ENCODE measurements at places on chromosomes 5 and 9.

DNA sequence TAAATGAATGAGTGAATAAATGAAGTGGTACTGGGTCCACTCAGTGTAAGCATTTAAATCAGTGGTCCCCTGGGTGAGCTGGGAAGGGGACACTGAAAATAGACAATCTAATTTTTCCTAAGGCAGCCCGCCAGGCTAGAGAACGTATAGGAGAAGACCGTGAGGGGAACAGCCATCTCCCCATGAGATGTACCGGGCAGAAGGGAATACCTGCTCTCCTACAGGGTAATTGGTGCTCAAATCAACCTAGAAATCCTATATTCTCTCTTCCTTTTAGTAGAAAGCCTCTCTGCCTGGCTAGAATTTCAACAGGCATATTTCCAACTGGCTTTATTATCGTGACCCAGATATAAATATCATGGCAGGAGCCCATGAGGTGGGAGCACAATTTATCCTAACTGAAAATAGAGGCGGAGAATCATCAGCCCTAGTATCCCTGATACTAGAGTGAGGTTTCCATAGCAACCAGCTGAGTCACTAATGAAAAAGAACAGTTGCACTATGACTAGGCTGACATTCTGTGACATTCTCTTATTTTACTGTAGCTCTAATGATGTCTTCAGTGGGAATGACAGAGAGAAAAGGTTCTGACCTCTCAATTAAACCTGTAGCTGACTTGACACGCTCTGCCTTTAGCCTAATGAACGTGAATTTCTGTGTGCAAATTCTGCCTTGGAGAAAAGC, 96.5 kb upstream of the CAST start:
- DNase-seq = peak; percentile 8

- DNase-seq = no peak
These were observed 89.7 kb upstream of the CDKN2B start for GRCh38 chr9:22098643-22099332.

DNA sequence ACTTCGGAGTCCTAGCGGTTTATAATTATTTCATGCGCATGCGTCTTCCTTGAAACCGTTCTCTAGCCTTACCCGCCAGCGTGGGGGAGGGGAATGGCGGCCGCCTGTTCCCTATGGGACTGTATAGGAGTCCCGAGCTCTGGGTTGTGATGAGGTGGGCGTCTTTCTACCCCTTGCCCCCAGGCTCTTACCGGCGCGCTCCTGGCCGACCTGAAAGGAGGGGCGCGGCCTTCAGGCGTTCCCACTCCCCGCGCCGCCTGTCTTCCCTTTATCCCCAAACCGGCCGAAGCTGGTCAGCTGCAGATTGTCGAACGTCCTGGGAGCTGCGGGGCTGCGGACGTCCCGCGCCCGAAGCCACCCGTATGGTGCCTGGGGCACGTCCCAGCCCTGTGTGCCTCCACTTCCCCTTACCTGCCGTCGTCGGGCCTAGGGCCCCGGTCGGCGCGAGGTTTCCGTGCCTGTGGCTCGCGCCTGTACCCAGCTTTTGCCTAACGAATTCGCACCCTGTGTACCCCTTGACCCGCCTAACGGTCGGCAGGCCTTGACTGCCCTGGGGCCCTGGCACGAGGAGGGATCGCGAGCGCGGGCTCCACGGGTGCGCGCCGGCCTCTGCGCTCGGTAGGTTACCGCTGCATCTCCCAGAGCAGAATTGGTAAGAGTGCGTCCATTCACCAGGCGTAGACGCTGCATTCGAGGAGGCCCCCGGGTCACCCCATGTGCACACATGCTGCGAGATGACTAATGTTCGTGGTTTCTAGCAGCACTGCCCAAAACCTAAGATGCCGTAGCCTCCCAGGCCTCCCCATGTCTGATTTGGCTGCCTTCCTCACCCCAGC, 653 bp upstream of the HNRNPH1 start:
- peak; percentile 43 for DNase-seq

DNA sequence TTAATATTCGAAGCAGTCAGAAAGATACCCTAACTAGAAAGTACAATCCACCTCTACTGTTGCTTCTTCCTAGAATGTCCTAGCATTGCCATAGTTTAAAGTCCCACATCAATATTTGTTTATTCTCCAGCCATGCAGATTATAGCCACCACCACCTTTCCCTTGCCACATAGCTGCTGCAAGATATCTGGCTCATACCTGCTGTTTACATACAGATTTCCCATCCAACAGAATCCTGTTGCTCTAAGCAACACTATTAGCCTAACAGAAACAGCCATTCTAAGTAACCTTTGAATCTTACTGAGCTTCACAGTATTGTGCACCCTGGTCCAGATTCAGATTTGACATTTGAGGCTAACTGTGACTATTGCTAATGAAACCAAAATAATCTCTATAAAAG, 45.6 kb downstream of the GNAQ start:
- DNase-seq = no peak

DNA sequence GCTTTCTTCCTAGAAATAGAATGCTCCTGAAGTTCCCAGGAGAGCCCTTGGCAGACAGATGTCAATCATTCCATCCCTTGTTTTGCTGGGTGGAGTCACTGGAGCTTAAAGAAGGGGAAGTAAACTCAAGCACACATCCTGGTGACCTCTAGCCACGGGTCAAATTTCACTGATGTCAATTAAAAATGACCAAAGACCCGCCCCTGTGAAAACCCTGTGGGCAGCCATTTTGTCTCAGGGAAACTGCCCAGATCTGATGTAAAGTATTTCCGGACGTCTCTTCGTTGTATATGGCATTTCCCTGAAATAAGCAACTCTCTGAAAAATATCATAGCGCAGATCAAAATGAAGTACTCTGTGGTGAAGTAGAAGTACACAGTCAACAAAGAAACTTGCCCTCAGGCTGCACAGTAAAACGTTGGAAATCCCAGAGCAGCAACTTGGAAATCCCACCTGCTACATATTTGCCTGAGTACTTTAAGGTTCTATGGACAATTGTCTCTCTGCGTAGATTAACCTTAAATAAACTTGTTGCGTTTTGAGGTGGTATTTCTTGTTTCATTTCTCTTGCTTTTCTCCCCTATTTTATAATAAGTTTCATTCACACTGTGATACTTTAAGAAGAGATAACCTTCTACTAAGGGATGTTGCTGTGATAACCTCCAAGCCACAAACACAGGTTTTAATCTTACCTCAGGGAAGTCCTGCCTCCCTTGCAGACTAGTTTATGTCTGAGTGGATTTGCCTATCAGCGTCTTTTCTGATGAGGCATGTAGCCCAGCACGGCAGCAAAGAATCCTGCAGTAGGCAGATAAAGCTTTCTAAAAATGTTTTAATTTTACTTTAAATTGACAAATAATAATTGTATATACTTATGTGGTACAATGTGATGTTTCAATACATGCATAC, 60.9 kb upstream of the PIP5K1B start:
- DNase-seq = no peak

DNA sequence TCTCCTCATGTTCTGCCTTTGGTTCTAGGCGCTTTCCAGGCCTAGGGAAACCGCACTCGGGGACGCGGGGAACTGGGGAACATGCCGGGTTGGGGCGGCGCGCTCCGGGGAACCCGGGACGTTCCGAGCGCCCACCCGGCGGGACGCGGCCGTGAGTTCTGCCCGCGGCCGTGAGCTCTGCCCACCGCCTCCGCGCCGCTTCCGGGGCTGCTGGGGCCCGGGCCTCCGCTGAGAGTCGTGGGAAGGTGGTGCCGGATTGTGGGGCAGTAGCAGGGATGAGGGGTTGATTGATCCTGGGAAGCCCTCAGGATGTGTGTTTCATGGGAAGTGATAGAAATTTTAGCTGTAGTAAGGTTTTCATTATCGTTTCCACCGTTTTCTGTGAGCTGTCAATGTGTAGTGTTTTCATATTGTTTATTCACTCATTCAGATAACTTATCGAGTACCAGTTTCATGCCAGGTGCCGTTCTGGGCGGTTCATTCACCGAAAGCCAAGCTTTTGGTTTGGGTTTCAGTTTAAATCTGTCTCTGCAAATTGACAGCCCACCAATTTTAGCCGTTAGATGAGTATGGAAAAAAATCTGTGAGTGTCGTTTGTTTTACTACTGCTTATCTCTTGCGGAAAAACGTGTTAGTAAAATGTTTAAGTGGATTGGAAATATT, 657 bp downstream of the MTRR start:
- peak; percentile 41 for DNase-seq

DNA sequence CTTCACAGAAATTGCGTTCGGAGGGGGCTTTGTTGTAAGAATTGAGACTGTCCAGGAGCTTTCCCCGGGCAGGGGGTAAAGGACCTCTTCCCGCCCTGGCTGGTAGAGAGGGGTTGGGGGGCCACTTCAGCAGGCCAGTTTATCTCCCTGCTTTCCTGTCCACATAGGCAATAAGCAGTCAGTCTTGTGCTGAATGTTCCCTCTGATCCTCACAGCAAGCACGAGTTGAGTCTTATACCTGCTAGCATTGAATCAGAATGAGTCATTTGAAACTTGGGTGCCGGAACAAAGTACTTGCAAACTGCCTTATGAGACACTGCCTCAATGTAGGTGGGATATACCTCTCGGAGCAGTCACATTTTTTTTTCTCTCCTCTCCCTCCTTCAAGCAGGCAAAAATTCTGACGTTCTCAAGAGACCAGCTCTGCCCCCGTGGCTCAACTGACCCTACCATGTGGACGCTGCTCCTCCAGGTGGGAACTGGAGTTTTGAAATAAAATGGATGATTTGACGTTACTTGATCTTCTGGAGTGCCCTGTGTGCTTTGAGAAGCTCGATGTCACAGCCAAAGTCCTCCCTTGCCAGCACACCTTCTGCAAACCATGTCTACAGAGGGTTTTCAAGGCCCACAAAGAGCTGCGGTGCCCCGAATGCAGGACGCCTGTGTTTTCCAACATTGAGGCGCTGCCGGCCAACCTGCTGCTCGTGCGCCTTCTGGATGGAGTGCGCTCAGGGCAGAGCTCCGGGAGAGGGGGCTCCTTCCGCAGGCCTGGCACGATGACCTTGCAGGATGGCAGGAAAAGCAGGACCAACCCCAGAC, 1.3 kb downstream of the SH3RF2 start:
- DNase-seq = no peak

GRCh38 chr5:124921694-124922093, 175.3 kb upstream of the ZNF608 start:
- DNase-seq = no peak

- DNase-seq = no peak
These were observed 2.5 kb downstream of the ENTR1 start for GRCh38 chr9:136407911-136408310.

All from CD4-positive, alpha-beta T cell treated with Interferon alpha-2 for 1 hour (primary cell).